Activated T-helper 1 cell treated with Interleukin-2 at 50 U/mL for 16 hours (primary cell): ENCODE measurements at places on chromosomes 3 and 15.

DNA sequence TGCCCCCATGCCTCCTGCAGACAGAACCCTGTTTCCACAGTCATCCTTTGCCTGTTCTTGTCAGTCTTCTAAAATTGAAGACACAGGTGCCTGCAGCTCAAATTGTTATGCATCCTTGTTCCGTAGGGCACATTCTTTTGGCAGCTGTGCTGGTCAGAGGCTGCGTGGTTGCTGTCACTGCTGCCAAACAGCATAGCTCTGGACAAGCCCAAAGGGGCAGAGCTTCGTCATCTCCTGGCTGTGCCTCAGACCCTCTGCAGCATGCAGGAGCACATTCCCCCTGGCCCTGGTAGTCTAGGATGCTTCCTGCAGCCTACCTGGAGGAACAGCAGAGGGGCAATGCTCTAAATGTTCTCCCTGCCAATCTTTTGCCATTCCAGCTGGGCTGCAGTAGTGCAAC, 2.1 kb upstream of the FBXL22 start:
- DNase-seq = no peak

DNA sequence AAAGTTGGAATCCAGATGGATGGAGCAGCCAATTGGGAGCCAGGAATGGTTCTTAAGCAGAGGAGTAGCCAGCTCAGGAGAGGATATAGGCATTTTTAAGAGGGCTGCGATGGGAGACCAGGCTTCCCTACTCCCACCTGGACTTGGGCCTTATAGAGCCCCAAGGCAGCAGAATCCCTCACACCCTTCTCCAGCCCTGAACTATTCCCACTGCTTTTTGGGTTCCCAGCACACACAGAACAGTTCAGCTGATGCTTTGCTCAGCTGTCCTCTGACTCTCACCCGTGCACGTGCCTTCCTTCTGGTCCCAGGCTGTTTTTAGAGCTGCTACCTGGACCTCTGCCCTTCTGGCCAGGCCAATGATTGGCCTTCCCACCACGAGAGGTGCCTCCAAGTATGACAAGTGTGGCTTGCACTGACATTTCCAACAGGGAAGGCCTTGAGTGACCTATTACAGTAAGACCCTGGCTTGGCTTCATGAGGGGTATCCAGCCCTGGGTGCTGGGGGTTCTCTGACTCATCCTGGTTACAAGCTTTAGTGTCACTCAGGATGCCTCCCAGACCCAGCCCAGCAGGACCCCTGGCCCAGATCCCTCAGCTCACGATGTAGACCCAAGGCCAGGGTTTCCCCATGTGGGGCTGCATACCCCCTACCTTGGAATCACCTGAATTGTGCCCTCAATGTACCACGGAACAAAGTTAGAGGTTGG, 25.2 kb downstream of the NOX5 start:
- DNase-seq = no peak

GRCh38 chr3:161267646-161268045, 46.5 kb downstream of the NMD3 start:
- no peak for DNase-seq

DNA sequence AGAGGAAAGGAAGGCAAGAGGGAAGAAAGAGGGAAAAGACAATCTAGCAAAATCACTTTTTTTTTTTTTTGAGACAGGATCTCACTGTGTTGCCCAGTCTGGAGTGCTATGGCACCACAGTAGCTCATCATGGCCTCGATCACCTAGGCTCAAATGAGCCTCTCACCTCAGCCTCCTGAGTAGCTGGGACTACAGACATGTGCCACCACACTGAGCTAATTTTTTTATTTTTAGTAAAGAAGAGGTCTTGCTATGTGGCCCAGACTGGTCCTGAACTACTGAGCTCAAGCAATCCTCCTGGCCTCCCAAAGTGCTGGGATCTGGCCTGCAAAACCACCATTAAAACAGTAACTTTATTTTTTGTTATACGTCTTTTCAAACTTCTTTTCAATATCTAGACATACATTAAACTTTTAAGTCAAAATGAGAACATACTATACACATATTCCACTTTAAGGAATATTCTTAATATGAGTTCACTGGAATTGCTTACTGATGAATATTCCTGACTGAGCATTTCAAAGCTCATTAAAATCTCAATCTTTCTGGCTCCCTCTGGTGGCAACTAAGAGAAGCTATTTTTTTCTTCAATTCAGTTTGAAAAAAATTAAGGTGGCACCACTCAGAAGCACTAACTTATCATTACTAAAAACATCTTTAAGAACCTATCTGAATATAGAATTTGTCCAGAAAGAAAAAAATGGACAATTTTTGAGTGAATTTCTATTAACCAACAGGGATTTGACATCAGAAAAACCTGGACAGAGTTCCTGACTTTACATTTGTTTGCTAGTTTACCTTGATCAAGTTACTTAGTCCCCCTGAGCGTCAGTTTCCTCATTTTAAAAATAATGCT, 40.9 kb downstream of the UACA start:
- DNase-seq = no peak

DNA sequence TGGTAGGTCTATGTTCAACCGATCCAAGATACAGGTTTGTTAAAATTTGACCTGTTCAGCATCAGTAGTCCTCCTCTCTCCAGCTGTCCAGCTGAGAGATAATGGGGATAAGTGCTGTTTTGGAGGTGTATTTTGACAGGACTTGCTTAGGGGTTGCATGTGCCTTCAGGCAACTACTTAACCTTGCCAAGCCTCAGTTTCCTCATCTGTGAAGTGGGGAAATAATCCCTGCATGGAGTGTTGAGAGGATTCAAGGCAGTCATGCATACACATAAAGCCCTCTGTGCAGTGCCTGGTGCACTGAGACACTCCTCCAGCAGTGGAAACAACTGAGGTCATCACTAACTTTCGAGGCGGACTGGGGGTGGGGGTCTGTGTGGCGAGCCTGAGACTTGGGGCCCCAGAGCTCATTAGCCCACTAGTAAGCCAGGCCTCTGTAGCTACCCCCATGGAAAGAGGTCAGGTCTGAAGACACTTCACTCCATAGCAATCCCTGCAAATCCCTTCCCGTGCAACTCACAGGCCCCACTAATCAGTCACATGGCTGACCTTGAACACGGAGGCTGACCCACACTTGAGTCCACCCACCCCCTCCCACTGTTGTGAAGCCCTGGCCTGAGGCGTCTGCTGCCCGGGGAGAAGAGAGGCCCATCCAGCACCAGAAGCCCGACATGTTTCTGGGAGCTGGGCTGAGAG, 25.9 kb upstream of the SLC6A6 start:
- no peak for DNase-seq

- DNase-seq = no peak
These were observed 990 bp upstream of the CLDN1 start for GRCh38 chr3:190323246-190323626.

DNA sequence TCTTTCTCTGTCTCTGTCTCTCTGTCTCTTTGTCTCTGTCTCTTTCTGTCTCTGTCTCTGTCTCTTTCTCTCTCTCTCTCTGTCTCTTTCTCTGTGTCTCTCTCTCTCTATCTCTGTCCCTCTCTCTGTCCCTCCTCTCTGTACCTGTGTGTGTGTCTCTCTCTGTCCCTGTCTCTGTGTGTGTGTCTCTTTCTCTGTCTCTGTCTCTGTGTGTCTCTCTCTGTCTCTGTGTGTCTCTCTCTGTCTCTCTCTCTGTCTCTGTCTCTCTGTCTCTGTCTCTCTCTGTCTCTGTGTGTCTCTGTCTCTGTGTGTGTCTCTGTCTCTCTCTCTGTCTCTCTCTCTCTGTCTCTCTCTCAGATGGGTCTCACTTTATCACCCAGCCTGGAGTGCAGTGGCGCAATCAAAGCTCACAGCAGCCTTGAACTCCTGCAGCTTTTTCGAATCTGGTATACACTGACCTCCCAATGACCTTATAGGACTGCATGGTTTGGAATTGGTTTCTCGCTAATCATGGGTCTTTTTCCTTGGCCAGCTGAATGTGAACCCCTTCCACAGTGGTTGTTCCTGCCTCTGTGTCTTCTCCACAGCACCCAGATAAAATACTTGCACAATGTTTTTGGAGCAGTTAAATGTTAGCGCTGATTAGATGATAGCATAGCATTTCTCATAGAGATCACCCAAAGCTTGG, 102.6 kb upstream of the KLHL25 start:
- DNase-seq = no peak

- no peak for DNase-seq
These were observed 449.7 kb downstream of the FOXP1 start for GRCh38 chr3:71133865-71134264.

- DNase-seq = no peak
These were observed 3.7 kb downstream of the EFCC1 start for GRCh38 chr3:129004639-129005295.

- DNase-seq = no peak
These were observed 10.4 kb downstream of the SH2D7 start for GRCh38 chr15:78102741-78103140.

- no peak for DNase-seq
These were observed 612 bp downstream of the UBA5 start for GRCh38 chr3:132660811-132661070.

- DNase-seq = no peak
These were observed 72.5 kb downstream of the GPR156 start for GRCh38 chr3:120212505-120212904.

GRCh38 chr3:132834356-132834755, 112.1 kb upstream of the NPHP3 start:
- no peak for DNase-seq

DNA sequence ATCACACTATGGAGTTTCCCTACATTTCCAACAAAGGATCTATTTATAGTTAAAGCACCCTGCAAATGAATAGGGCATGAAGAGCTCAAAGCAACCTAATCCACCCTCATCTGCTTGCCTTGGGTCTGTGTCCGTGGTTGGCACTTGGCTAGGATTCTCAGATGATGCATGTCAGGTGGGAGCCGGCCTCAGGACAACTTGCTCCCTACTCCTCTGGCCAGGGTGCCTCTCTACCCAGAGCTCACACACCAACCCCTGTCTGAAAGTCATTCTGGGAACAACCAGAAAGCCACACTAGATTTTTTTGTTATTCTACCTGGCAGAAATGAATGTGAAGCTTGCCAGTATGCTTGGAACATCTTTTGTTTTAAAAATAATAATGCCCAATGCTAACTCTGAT, 13.2 kb downstream of the ARHGEF3 start:
- no peak for DNase-seq

GRCh38 chr3:112390783-112391641, 58.1 kb downstream of the CD200 start:
- no peak for DNase-seq
